Caki2 (cell line): ENCODE measurements at places on chromosomes 2 and 18. TPM values are rescaled to one million over a fixed set of nuclear protein-coding genes. Genes with fewer than 3 reads are reported as not detected.

CFLAR gene
- 99.7 and 108 TPM in 2 replicates for total RNA-seq

HNMT gene
- total RNA-seq = 4.9 and 7.5 TPM in 2 replicates

MBD2 gene
- total RNA-seq = 19.5 and 24.1 TPM in 2 replicates

ARHGAP15 gene
- not detected in 2 replicates for total RNA-seq

SH3RF3 gene
- total RNA-seq = 0.20 and 0.49 TPM in 2 replicates

PDE1A gene
- not detected in 2 replicates for total RNA-seq

CNDP1 gene
- not detected in 2 replicates for total RNA-seq

BABAM2 gene
- 39.0 and 47.4 TPM in 2 replicates for total RNA-seq

CPO gene
- 1.2 TPM in 1 of 2 replicates, not detected in the other for total RNA-seq

KIAA2012 gene
- not detected in 2 replicates for total RNA-seq

SLC9A4 gene
- total RNA-seq = not detected in 2 replicates

GRCh38 chr2:164979113-164979512 is 23.8 kb upstream of the SLC38A11 start:
- no peak for DNase-seq

- DNase-seq = no peak
Observed at GRCh38 chr2:239509373-239510143, 108.7 kb upstream of the HDAC4 start.

DNA sequence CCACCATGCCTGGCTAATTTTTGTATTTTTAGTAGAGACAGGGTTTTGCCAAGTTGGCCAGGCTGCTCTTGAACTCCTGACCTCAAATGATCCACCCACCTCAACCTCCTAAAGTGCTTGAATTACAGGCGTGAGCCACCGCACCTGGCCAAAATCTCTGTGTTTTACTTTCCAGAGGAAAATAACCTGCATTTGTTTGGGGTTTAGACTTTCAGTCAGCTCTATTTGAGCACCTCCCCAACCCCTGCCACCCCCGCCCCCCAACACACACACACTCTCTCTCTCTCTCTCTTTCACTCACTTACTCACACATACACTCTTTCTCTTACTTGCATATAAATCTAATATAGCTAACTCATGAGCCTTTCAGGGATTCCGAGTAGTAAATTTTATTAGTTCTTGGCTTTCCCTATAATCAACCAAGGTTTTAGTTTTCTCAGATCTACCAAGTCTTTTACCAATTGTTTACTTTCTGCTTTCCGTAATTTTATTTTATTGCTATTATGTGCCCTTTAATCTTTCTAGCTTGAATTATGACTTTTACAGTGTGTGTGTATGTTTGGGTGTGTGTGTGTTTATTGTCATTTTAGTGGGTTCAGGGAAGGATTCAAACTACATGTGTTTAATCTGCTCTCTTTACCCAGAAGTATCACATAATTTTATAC is 24.5 kb downstream of the MFSD6 start:
- no peak for DNase-seq

DNA sequence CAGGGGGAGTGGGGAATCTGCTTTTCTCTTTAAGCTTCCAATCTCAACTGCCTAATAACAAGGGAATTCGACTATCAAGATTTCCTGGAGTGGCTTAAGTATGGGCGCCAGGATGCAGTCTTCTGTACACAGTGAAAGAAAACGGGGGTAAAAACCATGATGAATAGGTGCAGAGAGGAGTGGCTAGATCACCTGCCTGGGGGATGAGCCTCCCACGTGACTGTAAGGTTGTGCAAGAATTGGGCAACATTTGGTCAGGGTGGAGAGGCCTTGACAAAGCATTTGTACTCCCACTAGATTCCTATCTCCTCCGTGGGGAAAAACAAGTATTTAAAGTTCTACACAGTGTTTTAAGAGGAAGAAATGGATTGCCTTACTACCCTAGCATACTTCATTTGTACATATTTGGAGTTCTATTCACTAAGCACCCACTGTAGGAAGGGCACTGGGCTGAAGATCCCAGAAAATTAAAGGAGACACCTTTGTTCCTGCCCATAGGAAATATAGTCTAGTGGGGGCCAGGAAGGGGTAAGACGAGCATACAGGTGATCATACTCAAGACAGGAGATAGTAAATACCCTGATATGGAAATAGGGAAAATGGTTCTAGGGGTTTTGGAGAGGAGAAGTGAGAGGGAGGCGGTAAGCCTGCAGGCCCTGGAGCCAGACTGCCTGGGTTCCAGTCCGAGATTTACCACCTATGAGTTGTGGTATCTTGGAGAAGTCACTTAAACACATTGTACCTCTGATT is 29.2 kb downstream of the EPAS1 start:
- DNase-seq = no peak

GRCh38 chr2:55511508-55512124 is 7.9 kb upstream of the CFAP36 start:
- DNase-seq = peak; percentile 46

DNA sequence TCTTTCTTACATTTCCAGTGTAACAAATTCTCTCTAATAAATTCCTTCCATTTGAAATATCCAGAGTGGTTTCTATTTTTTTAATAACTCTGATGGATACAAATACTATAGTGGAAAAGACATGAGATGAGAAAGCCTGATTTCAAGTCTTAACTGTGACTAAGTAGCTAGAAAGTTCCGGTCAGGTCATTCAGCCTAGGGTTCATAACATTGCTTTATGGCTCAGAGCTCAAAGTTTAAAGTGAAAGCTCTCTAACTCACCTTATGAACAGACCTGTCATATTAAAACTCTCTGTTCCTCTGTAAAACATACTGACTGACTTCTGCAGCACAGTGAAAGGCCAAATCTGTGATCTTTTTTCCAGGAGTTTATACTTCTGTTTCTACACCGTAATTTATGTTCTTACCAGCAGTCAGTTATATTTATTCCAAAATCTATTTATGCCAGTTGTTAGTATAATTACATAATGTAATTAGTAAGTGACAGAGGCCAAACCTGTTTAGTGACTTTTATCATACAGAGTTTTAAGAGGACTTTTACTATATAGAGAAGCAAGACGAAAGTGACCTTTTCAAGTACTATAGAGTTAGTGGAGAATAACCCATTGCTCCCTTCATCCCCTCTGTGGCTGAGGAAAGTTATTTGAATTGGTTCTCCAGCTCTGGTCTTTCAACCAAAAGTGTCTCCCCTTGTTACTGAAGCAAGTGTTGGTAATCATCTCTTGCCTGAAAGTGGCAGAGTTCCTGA is 118.8 kb upstream of the PDE1A start:
- DNase-seq = no peak

GRCh38 chr18:58609536-58609993 is 19.3 kb downstream of the ALPK2 start:
- DNase-seq = no peak

DNA sequence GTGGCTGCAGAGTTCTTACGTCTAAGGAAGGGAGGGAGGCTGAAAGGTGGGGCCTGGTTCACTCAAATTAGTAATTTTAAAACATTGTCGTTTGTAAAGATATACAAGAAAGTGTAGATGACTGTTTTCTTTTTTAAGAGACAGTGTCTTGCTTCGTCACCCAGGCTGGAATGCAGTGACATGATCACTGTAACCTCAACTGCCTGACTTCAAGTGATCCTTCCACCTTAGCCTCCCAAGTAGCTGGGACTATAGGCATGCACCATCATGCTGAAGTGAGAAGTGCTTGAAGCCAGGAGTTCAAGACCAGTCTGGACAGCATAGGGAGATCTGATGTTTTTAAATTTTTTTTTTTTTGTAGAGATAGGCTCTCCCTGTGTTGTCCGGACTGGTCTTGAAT is 52.9 kb downstream of the HNRNPLL start:
- DNase-seq = no peak

DNA sequence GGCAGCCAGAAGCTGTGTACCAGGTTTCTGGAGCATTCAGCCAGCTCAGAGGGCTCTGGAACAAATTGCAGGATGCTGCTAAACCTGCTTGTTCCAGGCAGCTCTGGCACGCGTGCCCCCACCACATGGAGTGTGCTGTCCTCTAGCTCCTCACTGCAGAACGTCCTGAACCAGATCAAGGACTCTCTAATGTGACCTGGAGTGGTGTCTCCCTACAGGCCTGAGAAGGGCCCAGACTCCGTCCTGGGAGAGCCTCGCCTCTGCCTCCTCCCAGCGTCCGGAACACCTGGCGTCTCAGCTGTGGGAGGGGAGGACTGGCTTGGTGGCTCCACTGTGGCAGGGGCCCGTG is 115.6 kb upstream of the GPC1 start:
- no peak for DNase-seq

GRCh38 chr2:47179388-47179787 is 24.3 kb upstream of the STPG4 start:
- no peak for DNase-seq

- DNase-seq = no peak
Observed at GRCh38 chr18:58275176-58275575, 231.2 kb downstream of the NEDD4L start.

GRCh38 chr2:177783835-177784744 is 288.5 kb downstream of the PDE11A start:
- peak; percentile 6 for DNase-seq

DNA sequence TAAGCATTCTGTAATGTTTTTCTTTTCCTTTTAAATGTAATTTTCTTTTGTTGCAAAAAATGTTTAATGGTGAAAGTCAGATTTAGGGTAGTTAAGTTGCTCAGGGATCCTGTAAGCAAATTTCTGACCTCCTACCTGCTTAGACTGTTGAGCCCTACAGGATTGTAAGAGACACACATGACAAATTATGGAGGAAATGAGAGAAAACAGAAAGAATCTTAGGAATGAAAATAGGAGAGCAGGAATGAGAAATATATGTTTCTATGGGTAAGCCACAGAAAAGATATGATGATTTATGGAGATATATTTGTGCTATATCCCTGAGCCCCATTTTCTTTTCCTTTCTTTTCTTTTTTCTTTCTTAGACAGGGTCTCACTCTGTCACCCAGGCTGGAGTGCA is 28.3 kb downstream of the CYBRD1 start:
- DNase-seq = no peak

GRCh38 chr2:41621095-41621494 is 426.7 kb upstream of the PKDCC start:
- DNase-seq = no peak

DNA sequence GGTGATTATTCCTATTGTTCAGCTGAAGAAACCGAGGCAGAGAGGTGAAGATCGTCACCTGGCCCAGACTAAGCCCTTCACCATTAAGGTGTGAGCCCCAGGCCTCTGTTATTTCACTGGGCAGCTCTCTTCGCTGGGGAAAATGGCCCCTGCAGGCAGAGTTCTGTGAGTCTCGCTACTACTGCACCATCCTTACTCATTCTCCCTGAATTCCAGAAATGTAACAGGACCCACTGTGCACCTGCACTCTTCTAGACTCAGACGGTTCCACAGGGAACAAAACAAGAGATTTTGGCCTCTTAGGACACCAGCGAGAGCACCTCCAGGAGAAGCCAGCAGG is 147.7 kb upstream of the GLI2 start:
- no peak for DNase-seq

DNA sequence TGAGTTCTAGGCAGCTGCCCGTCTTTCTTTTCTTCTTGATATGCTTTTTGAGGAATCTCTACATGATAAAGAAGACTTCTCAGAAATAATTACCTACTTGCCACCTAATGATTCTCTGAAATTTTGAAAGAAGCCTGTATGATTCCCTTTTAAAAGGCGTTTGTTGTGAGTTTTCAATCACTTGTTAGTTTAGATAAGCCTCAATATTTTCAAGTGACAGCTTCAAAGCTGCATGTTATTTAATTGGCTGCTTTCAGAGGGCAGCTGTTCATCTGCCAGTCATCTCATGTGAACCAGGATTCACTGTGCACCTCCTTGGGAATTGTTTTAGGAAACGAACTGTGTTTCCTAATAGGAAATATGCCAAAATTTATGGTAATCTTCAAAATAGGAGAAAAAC is 938.1 kb downstream of the CPS1 start:
- DNase-seq = no peak

GRCh38 chr2:119671016-119671415 is 8.0 kb upstream of the TMEM177 start:
- no peak for DNase-seq

- no peak for DNase-seq
Observed at GRCh38 chr2:221343524-221343923, 228.6 kb downstream of the EPHA4 start.

DNA sequence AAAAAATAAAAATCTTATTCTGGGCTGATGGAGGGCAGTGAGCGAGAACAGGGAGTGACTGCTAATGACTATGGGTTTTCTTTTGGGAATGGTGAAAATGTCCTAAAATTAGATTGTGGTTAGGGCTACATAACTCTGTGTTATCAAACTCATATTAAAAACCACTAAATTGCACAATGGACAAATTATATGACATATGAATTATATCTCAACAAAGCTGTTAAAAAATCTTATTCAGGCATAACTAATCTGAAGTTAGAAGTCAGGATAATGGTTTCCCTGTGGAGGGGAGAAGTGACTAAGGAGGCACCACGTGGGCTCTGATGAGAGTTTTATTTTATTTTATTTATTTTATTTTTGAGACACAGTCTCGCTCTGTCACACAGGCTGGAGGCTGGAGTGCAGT is 32.1 kb upstream of the DPP4 start:
- DNase-seq = peak; percentile 53

DNA sequence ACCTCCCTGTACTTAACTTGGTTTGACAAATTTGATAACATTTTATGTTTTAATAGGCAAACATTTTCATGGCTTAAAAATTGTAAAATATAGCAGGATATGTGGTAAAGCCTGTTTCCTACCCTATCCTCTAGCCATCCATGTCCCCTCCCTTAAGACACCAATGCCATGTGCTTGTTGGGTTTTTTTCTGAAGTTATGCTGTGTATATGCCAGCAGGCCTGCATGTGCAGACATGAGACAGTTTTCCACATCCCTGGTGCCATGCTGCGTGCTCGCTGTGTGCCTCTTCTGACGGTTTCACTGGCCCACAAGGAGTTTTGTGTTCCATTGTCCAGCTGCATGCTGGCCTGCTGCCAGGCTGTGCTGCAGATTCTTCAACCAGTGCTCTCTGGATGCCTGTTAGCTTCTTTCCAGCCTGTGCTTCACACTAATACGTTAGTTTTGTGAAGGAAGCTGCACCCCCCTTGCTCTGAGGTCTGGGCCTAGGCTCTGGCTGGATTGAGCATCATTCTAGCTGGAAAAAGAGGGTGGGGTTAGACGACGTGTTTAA is 16.9 kb downstream of the INPP4A start:
- no peak for DNase-seq

DNA sequence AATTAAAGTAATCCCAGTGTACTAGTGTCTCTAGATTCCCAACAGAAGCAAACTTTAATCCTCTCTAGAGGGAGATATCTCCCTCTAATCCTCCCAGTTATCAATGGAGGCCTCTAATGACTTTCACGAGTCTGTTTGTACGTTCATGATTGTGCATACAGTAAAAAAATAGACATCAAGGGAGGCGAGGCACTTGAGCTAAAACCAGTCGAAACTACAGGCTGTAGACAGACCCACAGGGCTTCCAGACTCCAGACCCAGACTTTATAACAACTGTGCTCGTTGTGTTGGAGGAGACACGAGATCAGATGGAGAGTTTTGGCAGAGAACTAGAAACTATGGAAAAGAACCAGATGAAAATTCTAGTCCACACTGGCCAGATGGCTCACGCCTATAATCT is 7.0 kb downstream of the DGKD start:
- no peak for DNase-seq

GRCh38 chr2:46171411-46171953 is 125.7 kb upstream of the EPAS1 start:
- DNase-seq = peak; percentile 34

- no peak for DNase-seq
Observed at GRCh38 chr2:122028371-122029100, 273.1 kb downstream of the TSN start.
